ENCODE measurements at places on chromosomes 7 and 10. TPM values are rescaled to one million over a fixed set of nuclear protein-coding genes. Genes with fewer than 3 reads are reported as not detected.

The AS3MT gene
- 0.59 TPM for total RNA-seq

The BMS1 gene
- 25.5 TPM for total RNA-seq

The CDCA7L gene
- total RNA-seq = 70.4 TPM

GRCh38 chr10:86329896-86330680 is 36.5 kb downstream of the GRID1 start:
- DNase-seq = no peak
- H3K27ac ChIP-seq = no peak overlapping the region
- peaks cover 8% of the 10 kb centered on the region for H3K27me3 ChIP-seq
- no peaks in the 10 kb centered on the region for H3K4me1 ChIP-seq
- H3K4me3 ChIP-seq = no peak overlapping the region

DNA sequence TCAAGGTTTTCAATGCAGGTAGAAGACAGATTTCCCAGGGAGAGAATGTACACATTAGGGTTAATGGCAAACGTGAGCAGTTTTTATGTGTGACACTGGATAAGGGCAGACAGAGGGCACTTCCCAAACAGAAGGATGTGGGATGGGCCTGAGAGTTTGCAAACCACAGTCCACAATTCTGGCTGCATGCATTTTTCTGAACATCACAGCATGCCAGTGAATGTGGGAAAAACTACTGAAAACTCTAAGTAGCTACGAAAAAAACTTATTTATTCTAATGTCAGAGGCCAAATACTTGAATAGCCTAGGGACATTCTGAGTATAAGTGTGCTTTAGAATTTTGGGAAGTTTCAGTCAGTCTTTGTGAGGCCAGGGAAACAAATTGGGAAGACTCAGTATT is 145.9 kb downstream of the NRCAM start:
- no peak overlapping the region for H3K27ac ChIP-seq
- H3K36me3 ChIP-seq = no peaks in the 10 kb centered on the region
- H3K27me3 ChIP-seq = peaks cover 4% of the 10 kb centered on the region
- no peak for DNase-seq

DNA sequence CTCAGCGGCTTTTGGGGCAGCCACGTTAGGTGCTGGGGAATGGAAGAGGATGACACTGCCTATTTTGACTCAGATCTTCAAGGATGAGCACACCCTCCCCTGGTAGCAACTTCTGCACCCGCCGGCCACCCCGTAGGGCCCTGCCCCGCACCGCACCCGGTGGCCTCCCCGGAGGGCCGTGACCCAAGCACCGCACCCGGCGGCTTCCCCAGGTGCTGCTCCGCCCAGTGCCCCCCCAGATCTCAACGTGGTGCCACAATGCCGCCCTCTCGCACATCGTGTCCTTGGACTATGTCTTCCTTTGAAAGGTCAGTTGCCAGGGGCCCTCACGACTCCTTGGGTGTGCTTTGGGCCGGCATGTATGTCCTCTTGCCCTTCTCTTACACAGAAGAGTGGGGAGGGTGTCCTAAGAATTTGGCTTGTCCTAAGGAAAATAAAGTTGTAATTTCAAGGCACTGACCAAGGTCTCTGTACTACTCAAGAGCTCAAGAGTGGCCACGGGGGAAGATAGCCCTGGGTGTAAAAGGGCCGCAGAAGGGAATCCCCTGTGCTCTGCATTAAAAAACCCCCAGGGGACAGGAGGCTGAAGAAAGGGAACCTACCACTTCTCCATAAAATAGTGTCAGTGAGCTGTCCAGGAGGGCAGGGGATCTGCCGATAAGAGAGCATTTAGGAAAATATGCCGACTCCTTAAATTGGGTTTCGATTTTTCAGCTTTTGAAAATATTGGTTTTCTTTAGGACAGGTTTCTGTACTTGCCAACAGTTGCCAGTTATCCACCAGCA is 1.6 kb upstream of the LANCL2 start:
- H3K27ac ChIP-seq = no peak overlapping the region
- H3K4me3 ChIP-seq = no peak overlapping the region
- peaks cover 5% of the 10 kb centered on the region for H3K27me3 ChIP-seq
- peaks cover 4% of the 10 kb centered on the region for H3K36me3 ChIP-seq
- no peak for DNase-seq
- peaks cover 26% of the 10 kb centered on the region for H3K4me1 ChIP-seq

GRCh38 chr7:156948361-156948760 is 1.2 kb upstream of the NOM1 start:
- peaks cover 23% of the 10 kb centered on the region for H3K27me3 ChIP-seq
- H3K27ac ChIP-seq = no peak overlapping the region
- H3K4me3 ChIP-seq = peak overlapping the region; percentile 70
- no peak for DNase-seq
- peaks cover 26% of the 10 kb centered on the region for H3K4me1 ChIP-seq

DNA sequence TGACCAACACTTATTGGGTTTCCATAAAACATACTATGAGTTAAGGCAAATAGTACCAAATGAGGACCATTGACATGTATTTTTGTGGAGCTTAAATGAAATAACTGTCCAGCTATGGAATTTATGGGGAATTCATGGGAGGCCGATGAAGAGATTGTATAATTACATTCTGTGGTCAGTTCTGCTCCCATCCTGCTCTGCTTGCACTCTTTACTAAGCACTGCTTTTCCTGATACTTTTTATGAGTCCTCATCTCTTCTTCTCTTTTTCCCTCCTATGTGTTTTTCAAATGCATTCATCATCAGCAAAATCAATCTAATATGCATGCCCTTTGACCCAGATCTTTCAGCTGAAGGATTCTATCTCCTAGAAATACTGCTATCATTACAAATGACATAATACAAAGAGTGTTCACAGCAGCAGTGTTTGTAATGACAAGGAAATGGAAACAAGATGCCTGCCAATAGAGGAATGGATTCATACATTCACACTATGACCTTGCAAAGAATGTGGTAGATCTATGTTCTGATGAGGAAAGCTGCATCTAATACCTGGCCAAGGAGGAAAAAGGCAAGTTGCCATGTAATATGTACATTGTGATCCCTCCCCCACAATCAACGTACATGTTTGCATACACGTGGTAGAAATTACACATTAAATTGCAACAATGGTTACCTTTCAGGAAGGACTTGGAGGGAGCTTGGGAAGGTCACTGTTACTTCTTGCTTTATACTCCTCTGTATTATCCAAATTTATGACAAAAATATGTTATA is 73.9 kb downstream of the PCGF5 start:
- H3K4me1 ChIP-seq = peaks cover 8% of the 10 kb centered on the region
- no peak overlapping the region for H3K4me3 ChIP-seq
- no peaks in the 10 kb centered on the region for H3K36me3 ChIP-seq
- no peak for DNase-seq
- no peak overlapping the region for H3K27ac ChIP-seq

- H3K27ac ChIP-seq = no peak overlapping the region
- H3K36me3 ChIP-seq = no peaks in the 10 kb centered on the region
- H3K4me1 ChIP-seq = no peaks in the 10 kb centered on the region
- DNase-seq = no peak
- no peak overlapping the region for H3K4me3 ChIP-seq
These were observed 30.1 kb upstream of the ZNF488 start for GRCh38 chr10:47414227-47414592.

GRCh38 chr7:102393467-102393866 is 2.7 kb upstream of the PRKRIP1 start:
- no peaks in the 10 kb centered on the region for H3K27me3 ChIP-seq
- DNase-seq = no peak
- H3K36me3 ChIP-seq = peaks cover 8% of the 10 kb centered on the region
- H3K4me3 ChIP-seq = no peak overlapping the region

DNA sequence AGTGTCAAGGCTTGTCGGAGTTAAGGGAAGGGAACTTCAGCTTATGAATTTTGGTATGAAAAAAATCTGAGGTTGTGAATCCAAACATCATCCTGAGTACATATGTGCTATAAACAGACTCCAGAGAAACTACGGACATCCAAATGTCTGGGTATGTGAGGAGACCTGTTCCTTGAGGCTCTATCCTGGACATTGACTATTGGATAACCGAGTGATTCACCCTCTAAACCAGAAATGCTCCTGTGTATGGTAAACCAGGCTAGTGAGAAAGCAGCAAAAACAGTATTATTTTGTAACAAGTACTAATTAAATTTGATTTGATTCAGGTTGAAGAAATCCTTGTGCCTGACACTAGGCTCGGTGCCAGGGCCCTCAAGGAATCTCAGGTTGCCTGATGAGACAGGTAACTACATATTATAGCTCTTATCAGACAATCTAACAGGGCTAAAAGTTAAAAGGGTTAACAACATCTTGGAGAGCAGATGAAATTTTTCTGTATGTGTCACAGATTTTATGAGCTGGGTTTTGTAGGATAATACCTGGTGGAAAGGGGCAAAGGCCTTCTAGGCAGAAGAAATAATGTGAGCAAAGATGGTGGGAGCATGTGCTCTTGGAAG is 10.4 kb upstream of the STOX1 start:
- H3K4me3 ChIP-seq = no peak overlapping the region
- H3K27ac ChIP-seq = no peak overlapping the region
- DNase-seq = no peak
- no peaks in the 10 kb centered on the region for H3K4me1 ChIP-seq

GRCh38 chr10:112990271-112990670 is 40.2 kb downstream of the TCF7L2 start:
- H3K27ac ChIP-seq = no peak overlapping the region
- H3K4me1 ChIP-seq = peaks cover 16% of the 10 kb centered on the region
- peaks cover 49% of the 10 kb centered on the region for H3K27me3 ChIP-seq
- no peak overlapping the region for H3K4me3 ChIP-seq

GRCh38 chr7:150688630-150689029 is 3.1 kb downstream of the GIMAP2 start:
- H3K27ac ChIP-seq = peak overlapping the region; percentile 99
- no peaks in the 10 kb centered on the region for H3K27me3 ChIP-seq
